Left cardiac atrium (tissue), 4 donors: ENCODE measurements at places on chromosomes 4 and X. TPM values are rescaled to one million over a fixed set of nuclear protein-coding genes. Genes with fewer than 3 reads are reported as not detected.
A peak's percentile ranks its signal among the peaks of the same experiment; 100 is the strongest.

GRCh38 chr4:25879991-25880651 is 17.3 kb upstream of the SEL1L3 start:
- no peak for DNase-seq

DNA sequence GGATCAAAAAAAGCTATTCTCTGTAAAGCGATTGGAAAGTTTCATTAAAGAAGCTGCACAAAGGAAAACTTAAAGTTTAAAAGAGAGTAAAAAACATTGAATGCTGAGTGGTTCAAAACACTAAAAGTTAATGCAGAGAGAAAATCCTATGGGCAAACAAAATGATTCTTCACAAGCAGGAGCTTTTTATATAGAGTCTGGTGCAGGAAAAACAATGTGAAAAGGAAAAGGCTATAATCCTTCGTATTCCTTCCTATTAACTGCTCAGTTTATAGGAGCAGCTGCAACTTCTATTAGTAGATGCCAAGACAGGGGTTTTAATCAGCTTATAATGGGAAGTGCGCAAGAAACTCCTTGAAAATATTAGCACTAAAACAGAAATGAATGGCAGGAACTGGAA is 100.7 kb downstream of the PDGFC start:
- DNase-seq: no peak

DNA sequence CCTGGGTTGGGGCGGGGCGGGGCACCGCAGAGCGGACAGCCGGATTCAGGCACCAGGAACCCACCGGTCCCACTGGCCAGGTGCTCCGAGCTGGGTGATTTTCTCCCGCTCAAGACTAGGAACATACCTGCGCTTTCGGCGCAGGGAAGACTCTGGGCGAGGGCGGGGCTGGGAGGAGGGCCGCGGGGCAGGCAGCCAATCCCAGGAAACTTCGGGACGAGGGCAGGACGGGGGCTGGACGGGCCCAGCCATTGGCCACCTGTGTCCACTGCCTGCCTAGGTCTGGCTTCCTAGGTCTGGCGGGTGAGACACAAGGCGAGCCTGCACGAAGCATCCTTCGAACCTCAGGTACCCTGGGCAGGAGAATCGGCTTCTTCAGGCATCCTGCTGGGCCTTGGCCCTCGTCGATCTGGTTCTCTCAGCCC is 274 bp upstream of the ERVMER34-1 start:
- DNase-seq: peak; percentile 66

The PPP1R2C gene
- total RNA-seq: not detected

- DNase-seq: no peak
Observed at GRCh38 chr4:134117392-134118183, 84.0 kb downstream of the PABPC4L start.

The RAPGEF2 gene
- total RNA-seq: 38.0 TPM

DNA sequence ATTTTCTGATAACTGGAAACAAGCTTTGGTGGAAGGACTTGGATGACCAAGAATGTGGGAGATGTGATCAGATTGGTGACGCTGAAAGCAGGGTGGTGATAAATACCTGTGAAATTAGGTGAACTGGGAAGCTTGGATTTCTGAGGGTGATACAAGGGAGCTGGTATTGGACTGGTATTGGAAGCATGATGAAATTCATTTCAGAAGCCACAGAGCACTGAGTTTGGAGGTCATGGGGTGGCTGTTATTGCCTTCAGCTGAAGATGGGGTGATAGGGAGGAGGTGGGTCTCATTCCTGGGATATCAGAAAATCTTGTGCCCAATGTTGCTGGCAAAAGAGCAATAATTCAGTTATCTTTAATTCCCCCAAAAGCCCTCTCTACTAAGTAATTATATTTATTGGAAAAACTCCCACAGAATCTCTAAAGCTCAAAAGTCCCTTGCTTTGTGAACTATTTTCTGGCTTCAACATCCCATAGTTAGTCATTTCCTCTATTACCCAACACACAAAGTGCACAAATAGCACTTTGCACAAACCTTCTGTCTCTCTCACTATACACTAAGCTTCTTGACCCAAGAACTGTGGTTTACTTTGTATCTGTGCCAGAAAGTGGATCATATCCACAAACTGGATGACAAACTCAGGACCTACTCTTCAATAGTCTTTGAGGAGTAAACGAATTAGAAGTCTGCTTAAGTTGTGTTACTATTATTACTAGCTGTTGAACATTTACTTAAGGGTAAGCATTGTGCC is 23.1 kb upstream of the CAMK2D start:
- DNase-seq: no peak

The TRPC5OS gene
- not detected for total RNA-seq

GRCh38 chr4:68391436-68391835 is 41.5 kb upstream of the YTHDC1 start:
- DNase-seq: no peak

DNA sequence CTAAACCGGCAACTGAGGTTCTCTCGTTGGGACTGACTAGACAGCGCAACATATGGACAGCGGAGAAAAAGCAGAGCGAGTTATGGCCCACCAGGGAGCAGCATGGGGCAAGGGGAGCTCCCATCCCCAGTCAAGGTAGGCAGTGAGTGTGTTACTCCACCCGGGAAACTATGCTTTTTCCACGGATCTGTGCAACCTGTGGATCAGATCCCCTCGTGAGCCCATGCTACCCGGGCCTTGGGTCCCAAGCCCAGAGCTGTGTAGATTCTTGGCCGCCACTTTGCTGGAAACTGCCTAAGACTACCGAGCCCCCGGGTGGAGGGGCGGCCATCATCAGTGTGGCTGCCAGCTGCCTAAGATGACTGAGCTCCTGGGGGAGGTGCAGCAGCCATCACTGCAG is 140.9 kb downstream of the PAPSS1 start:
- DNase-seq: no peak

- DNase-seq: no peak
Observed at GRCh38 chrX:2517055-2517454, 16.3 kb upstream of the DHRSX start.

- no peak for DNase-seq
Observed at GRCh38 chr4:108840426-108840975, 77.6 kb upstream of the ETNPPL start.

DNA sequence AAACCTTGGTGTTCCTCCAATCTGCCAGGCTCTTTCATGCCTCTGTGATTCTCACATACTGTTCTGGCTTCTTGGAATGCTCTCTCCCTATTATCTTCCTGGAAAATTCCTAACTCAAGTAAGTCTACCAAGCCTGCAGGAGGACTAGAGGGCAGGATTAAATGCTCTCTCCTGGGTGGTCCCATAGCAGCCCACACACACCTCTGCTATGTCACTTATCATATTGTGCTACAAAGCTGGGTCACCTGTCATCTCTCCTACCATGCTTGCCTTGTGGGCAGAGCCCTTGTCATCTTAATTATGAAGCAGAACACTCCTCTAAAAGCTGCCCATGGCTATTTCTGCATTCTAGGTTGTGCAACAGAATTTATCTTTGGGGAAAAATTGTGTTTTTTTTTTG is 344.5 kb upstream of the NOCT start:
- no peak for DNase-seq

The SSX4B gene
- total RNA-seq: not detected

The CRMP1 gene
- 0.44 TPM for total RNA-seq

The IQSEC2 gene
- 10.8 TPM for total RNA-seq

DNA sequence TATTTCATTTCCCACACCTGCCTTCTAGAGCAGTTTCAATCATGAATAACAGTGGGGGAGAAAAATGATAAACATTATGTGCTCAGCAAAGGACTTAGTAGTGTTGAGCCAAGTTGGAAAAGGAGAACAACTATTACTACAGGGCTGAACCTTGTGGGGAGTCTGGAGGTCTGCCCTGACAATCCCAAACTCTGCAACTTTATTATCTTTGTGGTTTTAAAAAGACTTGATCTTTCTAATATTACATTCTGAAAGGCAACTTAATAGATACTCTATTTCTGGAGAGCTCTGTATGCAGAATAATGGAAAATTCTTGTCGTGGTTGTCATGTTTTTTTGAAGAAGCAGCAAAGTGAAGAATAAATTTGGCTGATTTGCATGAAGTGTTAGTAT is 116.1 kb downstream of the SPCS3 start:
- DNase-seq: no peak

GRCh38 chrX:134444681-134445080 is 15.3 kb upstream of the HPRT1 start:
- DNase-seq: no peak

The PGRMC2 gene
- total RNA-seq: 73.1 TPM

GRCh38 chr4:143700416-143701352 is at the start of gene FREM3:
Gene FREM3, minus strand, starts transcription at chr4:143700675. Its CDS starts 0 bp downstream, at chr4:143700675.
- DNase-seq: no peak

The PDE5A gene
- total RNA-seq: 7.6 TPM

DNA sequence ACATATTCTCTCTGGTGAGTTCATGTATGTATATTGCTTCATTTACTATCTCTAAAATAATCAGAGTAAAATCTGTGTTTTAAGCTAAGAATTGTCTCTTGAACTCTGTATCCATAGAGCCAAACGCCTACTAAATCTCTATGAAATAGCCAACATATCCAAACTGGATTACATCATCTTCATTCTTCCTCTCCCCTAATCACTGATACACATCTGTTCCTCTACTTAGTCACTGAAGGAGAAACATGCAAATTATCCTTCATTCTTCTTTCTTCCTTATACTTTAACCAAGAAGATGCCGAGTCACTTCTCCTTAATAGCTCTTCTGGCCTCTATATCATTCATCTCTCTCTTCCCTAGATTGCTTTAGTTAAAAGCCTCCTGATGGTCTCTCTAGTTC is 630.4 kb upstream of the FTHL17 start:
- DNase-seq: no peak

- DNase-seq: no peak
Observed at GRCh38 chr4:122591196-122591595, 29.7 kb downstream of the IL21 start.

- DNase-seq: no peak
Observed at GRCh38 chrX:15908603-15909290, 54.1 kb upstream of the AP1S2 start.

DNA sequence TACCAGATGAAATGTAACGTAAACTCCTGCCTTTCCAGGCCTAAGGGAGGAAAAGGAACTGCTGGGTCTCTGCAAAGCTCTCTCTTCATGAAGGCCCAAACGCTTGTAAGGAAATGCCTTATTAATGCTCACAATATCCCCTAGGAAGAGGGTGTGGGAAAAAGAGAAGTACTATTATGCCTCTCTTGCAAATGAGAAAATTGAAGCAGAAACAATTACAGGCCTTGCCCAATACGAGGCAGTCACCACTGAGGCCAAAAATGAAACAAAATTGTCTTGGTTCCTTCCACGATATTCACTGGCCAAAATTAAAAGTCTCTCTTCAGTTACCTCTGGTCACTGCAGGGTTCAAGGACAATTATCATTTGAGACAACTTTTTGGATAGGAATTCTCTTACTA is 3.2 kb downstream of the SCARB2 start:
- no peak for DNase-seq

DNA sequence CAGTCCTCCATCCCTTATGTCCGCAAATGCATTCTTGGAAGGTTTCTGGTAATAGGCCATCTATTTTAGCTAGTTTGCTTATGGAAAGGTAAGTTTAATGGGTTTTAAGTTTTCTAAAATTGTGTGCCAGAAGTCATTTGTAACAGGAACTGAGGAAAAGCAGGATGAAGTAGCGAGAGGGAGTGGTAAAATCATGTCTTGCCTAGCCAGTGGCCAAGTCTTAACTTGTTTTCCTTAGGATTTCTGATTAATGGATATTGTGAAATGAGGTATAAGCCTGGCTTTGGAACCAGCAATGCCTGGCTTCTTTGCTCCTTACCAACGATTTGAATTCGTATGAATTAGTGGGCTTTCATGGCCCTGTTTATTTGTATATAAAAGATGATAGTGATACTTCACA is 7.3 kb downstream of the SEC24B start:
- DNase-seq: no peak

- no peak for DNase-seq
Observed at GRCh38 chr4:28702571-28702970, 1841.9 kb downstream of the STIM2 start.

The PLXNB3 gene
- 5.9 TPM for total RNA-seq

DNA sequence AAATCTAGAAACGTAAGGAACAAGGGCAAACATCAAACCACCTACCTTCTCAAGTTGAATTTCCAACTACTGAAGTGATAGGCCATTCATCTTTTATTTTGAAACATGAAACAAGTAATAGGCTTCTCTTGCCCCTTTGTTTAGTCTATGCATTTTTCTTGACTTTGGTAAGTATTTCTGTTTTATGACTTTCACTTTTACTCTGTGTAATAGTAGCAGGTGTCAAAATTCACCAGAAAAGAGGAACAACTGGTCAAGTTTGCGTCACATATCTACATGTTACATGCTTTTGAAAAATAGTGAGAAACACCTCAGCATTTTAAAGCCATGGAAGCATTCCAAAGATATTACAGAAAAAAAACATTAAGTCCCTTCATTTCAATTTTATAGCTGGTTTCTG is 157.1 kb upstream of the FTHL17 start:
- no peak for DNase-seq

- no peak for DNase-seq
Observed at GRCh38 chr4:120446051-120446567, 379.5 kb upstream of the MAD2L1 start.

DNA sequence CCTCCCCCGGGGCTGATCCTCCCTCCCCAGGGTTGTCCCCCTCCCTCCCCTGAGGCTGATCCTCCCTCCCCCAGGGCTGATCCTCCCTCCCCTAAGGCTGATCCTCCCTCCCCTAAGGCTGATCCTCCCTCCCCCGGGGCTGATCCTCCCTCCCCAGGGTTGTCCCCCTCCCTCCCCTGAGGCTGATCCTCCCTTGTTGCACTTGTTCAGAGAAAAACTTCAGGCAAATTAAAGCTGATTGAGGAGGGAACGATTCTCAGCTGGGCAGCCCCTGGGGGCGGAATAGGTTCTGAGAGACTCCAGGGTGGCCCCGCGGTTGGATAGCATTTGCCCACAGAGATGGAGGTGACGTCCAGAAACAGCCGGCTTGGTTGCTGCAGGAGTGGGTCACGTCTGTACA is 110.7 kb upstream of the ADRA2C start:
- no peak for DNase-seq

- DNase-seq: no peak
Observed at GRCh38 chrX:19704132-19704531, 183.3 kb downstream of the SH3KBP1 start.

- no peak for DNase-seq
Observed at GRCh38 chr4:36348403-36348938, 67.1 kb downstream of the DTHD1 start.

DNA sequence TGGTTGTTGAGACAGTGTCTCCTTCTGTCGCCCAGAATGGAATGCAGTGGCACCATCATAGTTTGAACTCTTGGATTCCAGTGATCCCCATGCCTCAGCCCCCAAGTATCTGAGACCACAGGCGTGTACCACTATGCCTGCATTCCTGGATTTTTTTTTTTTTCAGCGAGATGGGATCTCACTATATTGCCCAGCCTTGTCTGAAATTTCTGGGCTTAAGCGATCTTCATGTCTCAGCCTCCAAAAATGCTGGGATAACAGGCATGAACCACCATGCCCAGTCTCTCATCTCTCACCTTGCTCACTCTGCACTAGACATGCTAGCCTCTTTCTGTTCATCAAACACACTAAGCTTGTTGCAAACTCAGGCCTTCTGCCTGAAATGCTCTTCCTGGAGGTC is 104.1 kb downstream of the UBE2K start:
- no peak for DNase-seq

The GABRQ gene
- not detected for total RNA-seq

GRCh38 chr4:153603258-153603657 is 80.8 kb upstream of the TLR2 start:
- no peak for DNase-seq

- no peak for DNase-seq
Observed at GRCh38 chrX:132568291-132568690, 79.5 kb upstream of the MBNL3 start.
